ENCODE measurements at places on chromosomes 4 and X. TPM values are rescaled to one million over a fixed set of nuclear protein-coding genes. Genes with fewer than 3 reads are reported as not detected.
A peak's percentile ranks its signal among the peaks of the same experiment; 100 is the strongest.

GRCh38 chr4:1579001-1579900, 104.9 kb downstream of the FAM53A start:
- H3K36me3 ChIP-seq = no peaks in the 10 kb centered on the region
- peak; percentile 88 for DNase-seq
- no peak overlapping the region for H3K27ac ChIP-seq
- H3K4me1 ChIP-seq = peaks cover 4% of the 10 kb centered on the region

DNA sequence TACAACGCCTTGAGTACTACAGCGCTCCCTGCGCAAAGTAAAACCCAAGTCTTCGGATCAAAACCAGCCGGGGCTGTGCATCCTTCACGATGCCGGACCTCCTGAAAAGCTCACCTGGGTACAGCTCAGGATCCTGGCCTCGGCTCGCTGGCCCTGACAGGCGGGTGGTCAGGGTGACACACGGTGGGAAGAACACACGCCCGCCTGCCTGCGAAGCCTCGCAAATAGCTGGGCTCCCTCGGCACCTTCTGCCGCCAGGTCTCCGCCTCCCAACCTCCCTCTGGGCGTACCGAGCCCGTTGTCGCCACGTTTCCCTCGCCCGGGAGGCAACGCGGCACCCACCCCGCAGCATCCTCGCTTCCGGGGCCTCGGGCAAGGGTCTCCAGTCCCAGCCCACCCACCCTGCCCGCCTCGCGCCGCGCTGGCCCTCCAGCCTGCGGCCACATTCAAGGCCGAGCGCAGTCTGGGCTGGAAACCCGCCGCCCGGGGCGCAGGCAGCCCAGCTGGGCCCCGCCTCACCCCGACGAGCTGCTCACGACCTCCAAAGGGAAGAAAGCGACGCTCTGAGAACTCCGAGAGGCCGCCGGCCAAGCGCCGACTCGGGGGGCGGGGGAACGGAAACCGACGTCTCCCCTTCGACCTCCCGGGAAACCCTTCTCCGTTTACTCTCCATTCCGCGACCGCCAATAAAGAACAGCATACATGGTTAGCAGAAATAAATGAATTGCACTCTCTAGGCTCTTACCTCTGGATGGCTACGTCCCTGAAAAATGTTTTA, 511 bp downstream of the PPM1K start:
- DNase-seq = peak; percentile 83
- H3K27me3 ChIP-seq = no peaks in the 10 kb centered on the region
- H3K36me3 ChIP-seq = peaks cover 8% of the 10 kb centered on the region
- peak overlapping the region; percentile 98 for H3K27ac ChIP-seq
- peak overlapping the region; percentile 99 for H3K4me3 ChIP-seq

DNA sequence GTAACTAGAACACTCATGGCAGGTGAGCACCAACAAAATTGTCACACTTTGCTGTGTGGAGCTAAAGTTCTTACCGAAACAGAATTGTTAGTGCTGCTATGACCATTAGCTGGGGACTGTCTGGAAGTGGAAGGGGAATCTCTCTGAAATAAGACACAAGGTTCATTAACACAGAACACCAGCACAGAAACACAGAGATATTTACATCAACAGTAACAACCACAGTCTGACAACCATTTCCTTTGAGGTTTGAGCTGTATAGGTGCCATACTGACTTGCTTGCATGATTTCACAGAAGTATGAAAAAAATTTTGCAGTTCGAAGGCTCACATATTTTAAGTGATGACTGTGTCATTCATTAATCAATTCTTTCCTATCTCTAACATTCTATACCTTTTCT, 109.8 kb downstream of the NYX start:
- no peak overlapping the region for H3K27ac ChIP-seq
- no peaks in the 10 kb centered on the region for H3K4me1 ChIP-seq
- no peaks in the 10 kb centered on the region for H3K27me3 ChIP-seq
- peaks cover 8% of the 10 kb centered on the region for H3K36me3 ChIP-seq

DNA sequence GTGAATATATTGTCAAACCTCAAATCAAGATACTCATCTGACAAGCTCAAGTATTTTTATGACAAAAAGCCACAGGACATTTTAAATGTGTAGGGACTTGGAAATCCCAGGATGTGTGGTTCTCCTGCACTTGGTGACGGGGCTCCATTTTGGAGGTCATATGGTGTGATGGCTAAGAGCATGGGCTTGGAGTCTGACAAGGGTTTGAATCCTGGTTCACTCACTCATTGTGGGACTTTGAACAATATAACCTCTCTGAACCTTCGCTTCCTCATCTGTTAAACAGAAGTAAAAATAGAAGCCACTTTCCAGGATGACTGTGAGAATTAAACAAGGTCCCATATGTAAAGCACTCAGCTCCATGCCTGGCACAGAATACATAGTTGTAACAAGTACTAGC, 99.6 kb downstream of the SMIM20 start:
- H3K36me3 ChIP-seq = no peaks in the 10 kb centered on the region
- H3K27ac ChIP-seq = no peak overlapping the region
- H3K27me3 ChIP-seq = no peaks in the 10 kb centered on the region

The APLN gene
- total RNA-seq = not detected

- DNase-seq = no peak
- H3K27me3 ChIP-seq = no peaks in the 10 kb centered on the region
- H3K36me3 ChIP-seq = no peaks in the 10 kb centered on the region
Measured at GRCh38 chr4:121168446-121169281, 4.5 kb upstream of the TNIP3 start.

DNA sequence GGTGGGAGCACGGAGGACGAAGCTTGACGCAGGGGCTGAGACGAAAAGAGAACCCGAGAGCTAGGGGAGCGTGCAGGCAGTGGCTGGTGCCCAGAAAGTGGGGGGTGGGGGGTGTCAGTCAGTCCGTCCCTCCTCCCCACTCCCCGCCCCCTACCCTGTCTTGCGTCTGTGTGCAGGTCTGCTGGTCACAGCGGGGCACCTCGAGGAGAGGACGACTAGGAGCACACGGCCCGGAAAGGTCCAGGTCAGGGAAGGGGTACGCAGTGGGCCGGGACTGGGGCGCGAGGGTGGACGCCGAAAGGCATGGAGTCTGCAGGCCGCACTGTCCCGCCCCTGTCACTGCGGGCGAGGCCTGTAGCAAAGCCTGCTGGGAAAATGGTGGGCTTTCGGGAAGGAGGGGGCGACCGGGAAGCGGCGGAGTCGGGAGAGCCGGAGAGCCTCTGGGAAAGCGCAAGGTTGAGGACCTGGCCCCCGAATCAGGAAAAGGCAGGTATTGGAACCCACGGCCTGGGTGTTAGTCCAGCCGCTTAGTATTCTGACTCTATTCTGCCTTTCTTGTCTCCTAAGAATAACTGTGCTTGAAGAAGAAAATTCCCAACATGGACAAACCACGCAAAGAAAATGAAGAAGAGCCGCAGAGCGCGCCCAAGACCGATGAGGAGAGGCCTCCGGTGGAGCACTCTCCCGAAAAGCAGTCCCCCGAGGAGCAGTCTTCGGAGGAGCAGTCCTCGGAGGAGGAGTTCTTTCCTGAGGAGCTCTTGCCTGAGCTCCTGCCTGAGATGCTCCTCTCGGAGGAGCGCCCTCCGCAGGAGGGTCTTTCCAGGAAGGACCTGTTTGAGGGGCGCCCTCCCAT, 769 bp downstream of the TCEAL1 start:
- H3K4me3 ChIP-seq = peak overlapping the region; percentile 87
- peak; percentile 95 for DNase-seq
- peak overlapping the region; percentile 53 for H3K27ac ChIP-seq
- no peaks in the 10 kb centered on the region for H3K27me3 ChIP-seq
- H3K36me3 ChIP-seq = no peaks in the 10 kb centered on the region
- H3K4me1 ChIP-seq = no peaks in the 10 kb centered on the region

The CPXCR1 gene
- total RNA-seq = not detected

DNA sequence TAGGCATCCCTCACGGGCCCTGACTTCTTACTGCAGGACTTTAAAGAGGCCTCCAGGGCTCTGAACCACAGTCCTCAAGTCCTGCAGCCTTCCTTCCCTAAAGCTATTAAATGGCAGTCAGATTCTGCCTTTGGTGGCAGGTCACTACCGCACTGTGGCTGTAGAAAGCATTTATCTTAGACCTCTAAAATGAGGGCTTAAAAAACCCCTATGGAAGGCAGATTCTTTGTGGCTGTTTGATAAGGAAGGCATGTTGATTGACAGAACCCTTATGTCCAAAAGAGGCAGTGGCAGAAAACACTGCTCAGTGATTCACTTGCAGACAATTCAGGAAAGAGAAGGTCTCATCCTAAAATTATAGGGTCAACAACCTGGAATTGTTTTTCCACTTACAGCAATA, 79.2 kb downstream of the FBXL5 start:
- peaks cover 2% of the 10 kb centered on the region for H3K4me1 ChIP-seq
- H3K36me3 ChIP-seq = no peaks in the 10 kb centered on the region
- no peak for DNase-seq
- no peak overlapping the region for H3K27ac ChIP-seq
- H3K4me3 ChIP-seq = no peak overlapping the region

- no peak overlapping the region for H3K4me3 ChIP-seq
- no peak for DNase-seq
- H3K27me3 ChIP-seq = peaks cover 1% of the 10 kb centered on the region
- no peak overlapping the region for H3K27ac ChIP-seq
Measured at GRCh38 chr4:78612398-78613178, 61.0 kb downstream of the ANXA3 start.

- peaks cover 13% of the 10 kb centered on the region for H3K4me1 ChIP-seq
- no peaks in the 10 kb centered on the region for H3K27me3 ChIP-seq
- DNase-seq = no peak
- no peak overlapping the region for H3K4me3 ChIP-seq
- H3K27ac ChIP-seq = no peak overlapping the region
Measured at GRCh38 chr4:55363691-55364351, 17.8 kb downstream of the SRD5A3 start.

DNA sequence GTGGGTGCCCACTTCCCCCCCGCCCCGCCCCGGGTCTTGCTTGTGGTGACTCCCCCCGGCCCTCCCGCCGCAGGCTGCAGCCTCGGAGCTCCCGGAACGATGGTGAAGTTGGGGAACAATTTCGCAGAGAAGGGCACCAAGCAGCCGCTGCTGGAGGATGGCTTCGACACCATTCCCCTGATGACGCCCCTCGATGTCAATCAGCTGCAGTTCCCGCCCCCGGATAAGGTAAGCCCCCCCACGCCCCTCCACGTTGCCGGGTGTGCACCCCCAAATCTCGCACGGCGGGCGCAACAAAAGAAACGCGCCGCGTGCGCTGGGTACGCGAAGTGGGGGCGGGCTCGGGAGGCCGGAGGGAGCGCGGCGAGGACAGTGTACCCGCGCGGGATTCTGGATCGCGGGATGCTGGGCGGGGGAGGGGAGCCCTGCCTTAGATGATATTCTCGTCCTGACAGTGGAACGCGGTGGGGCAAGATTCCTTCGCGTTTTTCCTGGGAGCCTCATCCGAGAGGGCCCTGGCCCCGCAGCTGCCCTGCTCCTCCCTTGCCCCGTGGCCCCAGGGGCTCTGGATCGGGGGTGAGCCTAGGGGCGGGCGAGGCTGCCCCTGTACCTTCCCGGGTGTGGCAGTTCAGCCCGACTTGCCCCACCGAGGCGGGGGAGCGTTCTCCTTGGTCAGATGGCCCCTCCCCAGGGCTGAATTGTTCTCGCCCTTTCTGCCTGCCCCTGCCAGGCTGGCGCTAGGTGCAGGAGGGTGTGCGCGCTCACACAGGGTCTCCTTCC, 819 bp downstream of the NSG1 start:
- H3K4me3 ChIP-seq = peak overlapping the region; percentile 73
- H3K27me3 ChIP-seq = peaks cover 88% of the 10 kb centered on the region
- peak; percentile 67 for DNase-seq
- H3K4me1 ChIP-seq = peaks cover 5% of the 10 kb centered on the region
- H3K36me3 ChIP-seq = no peaks in the 10 kb centered on the region

GRCh38 chrX:151970027-151970426, 4.4 kb downstream of the GABRE start:
- no peak overlapping the region for H3K4me3 ChIP-seq
- no peaks in the 10 kb centered on the region for H3K36me3 ChIP-seq
- no peaks in the 10 kb centered on the region for H3K4me1 ChIP-seq
- no peak for DNase-seq

- no peaks in the 10 kb centered on the region for H3K36me3 ChIP-seq
- no peaks in the 10 kb centered on the region for H3K27me3 ChIP-seq
- H3K4me1 ChIP-seq = no peaks in the 10 kb centered on the region
- no peak overlapping the region for H3K4me3 ChIP-seq
- H3K27ac ChIP-seq = no peak overlapping the region
Measured at GRCh38 chr4:142728233-142728632, 117.9 kb downstream of the INPP4B start.

GRCh38 chr4:124846306-124846705, 133.8 kb upstream of the ANKRD50 start:
- H3K36me3 ChIP-seq = no peaks in the 10 kb centered on the region
- no peak overlapping the region for H3K27ac ChIP-seq
- H3K4me3 ChIP-seq = no peak overlapping the region
- no peak for DNase-seq
- no peaks in the 10 kb centered on the region for H3K27me3 ChIP-seq
- no peaks in the 10 kb centered on the region for H3K4me1 ChIP-seq

Measured in endodermal cell (in vitro differentiated cells).